ENCODE measurements at places on chromosomes 6 and 20.

- no peak for DNase-seq
These were observed 108.0 kb downstream of the ATXN1 start for GRCh38 chr6:16653226-16653625.

GRCh38 chr6:37624121-37624520, 73.6 kb downstream of the MDGA1 start:
- DNase-seq, result no peak

- DNase-seq, result no peak
These were observed 147.0 kb downstream of the CDKAL1 start for GRCh38 chr6:20681243-20681684.

DNA sequence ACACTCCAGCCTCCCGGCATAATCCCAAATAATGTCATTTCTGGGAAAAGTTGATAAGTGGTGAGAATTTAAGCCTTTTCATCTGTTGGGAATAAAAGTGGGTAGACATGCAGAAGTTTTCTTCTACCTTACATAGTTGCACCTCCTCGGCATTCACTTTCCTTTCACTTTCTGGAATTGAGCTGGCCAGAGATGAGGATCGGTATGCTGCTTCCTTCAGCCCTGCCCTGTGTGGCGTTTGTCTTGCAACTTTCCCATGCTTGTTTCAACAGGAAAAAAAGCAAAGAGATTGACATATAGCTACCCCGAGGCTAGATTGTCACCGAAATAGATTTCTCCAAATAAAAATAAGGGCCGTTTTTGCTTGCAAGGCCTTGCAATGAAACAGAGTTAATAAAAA, 65.8 kb upstream of the JAG1 start:
- no peak for DNase-seq

DNA sequence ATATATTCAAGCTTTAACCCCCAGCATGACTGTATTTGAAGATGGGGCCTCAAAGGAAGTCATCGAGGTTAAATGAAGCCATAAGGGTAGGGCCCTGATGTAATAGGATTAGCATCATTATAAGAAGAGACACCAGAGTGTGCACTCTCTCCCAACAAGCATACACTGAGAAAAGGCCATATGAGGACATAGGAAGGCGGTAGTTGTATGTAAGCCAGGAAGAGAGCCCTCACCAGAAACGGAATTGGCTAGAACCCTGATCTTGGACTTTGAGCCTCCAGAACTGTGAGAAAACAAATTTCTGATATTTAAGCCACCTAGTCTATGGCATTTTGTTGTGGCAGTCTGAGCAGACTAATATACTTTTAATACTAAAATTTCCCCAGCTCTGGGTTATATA, 150.1 kb upstream of the STXBP5 start:
- DNase-seq, result no peak

DNA sequence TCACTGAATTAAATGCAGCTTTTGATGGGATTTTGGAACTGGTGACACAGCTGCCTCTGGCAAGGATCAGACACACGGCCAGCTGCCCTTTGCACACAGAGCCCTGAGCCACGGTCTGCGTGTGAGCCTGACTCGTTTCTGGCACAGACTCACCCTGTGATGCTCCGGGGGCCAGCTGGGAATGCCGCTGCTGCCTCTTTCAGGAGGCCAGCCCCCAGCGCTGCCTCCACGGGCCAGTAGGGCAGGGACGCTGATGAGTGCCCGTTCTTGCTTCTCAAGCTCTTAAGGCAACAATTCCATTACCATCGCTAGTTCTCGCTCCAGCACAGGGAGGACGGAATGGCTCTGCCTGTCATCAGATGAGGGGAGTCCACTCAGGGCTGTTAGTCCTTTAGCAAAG, 61.6 kb downstream of the IRF4 start:
- no peak for DNase-seq

DNA sequence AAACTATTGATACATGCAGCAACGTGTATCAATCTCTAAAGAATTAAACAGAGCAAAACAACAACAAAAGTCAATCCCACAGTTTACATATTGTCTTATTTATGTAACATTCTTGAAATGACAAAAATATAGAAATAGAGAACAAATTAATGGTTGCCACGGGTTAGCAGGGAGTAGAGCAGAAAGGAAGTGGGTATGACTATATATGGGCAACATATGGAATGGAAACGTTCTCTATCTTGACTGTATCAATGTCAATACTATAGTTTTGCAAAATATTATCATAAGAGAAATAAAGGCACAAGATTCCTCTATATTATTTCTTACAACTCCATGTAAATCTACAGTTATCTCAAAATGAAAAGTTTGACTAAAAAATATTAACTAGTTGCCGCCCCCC, 12.8 kb downstream of the AK9 start:
- DNase-seq, result no peak

DNA sequence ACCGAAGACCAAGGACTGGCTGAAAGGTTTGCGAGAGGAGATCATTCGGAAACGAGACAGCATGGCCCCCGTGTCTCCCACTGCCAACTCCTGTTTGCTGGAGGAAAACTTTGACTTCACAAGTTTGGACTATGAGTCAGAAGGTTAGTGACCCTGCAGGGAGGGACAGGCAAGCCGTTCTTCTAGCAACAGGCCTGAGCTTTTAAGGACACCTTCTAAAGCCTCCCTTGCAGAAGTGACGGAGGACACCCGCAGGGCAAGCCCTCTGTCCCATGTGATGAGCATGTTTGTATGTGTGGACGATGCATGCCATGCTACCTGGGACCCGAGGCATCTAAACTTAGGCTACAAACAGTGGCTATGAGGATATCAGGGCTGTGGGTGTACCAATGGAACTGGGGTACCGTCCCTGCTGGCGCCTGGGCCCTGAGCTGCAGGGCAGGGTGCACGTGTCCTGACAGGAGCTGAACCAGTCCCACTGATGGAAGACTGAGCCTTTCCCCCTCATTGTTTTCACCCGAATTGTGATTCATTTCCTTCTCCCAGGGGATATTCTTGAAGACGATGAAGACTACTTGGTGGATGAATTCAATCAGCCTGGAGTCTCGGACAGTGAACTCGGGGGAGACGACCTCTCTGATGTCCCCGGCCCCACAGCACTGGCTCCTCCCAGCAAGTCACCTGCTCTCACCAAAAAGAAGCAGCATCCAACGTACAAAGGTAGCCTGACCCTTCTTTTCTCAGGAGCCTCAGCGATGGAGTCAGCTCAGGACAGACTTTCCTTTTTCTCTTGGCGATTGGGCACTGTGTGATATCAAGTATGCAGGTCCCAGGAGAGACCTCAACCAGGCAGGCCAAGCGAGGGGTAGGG, 84.4 kb downstream of the SERAC1 start:
- no peak for DNase-seq

- no peak for DNase-seq
These were observed 143.2 kb upstream of the EPHA7 start for GRCh38 chr6:93562582-93562981.

DNA sequence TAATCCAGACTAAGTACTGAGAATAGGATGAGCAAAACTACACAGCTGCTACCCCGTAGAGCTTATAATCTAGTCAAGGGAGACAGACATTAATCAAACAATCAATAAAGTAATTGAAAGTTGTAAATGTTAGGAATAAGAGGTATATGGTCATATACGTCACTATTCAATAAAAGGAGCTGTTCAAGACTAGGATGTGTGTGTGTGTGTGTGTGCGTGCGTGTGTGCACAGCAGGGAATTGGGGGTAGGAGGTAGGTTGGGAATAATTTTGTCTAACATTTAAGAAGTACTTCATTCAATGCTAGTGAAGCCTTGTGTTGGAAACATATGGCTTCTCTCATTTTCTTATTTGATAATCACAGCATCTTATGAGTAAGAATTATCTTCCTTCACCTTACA, 41.8 kb downstream of the SESN1 start:
- no peak for DNase-seq

DNA sequence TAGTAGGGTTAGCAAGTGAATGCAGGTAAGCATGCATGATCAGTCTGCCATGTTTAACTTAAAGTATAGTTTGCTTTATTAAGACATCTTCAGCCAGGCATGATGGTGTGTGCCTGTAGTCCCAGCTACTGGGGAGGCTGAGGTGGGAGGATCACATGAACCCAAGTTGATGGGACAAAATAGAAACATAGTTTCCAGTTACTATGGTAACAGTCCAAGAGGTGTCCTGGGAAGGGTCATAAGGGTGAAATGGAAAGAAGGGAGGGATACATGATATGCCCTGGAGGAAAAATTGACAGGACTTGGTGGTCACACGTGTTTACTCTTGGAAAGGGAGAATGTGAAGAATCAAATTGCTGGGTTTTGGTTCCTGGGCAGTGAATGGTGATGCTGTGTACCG, 139.6 kb downstream of the SULF2 start:
- DNase-seq, result no peak

DNA sequence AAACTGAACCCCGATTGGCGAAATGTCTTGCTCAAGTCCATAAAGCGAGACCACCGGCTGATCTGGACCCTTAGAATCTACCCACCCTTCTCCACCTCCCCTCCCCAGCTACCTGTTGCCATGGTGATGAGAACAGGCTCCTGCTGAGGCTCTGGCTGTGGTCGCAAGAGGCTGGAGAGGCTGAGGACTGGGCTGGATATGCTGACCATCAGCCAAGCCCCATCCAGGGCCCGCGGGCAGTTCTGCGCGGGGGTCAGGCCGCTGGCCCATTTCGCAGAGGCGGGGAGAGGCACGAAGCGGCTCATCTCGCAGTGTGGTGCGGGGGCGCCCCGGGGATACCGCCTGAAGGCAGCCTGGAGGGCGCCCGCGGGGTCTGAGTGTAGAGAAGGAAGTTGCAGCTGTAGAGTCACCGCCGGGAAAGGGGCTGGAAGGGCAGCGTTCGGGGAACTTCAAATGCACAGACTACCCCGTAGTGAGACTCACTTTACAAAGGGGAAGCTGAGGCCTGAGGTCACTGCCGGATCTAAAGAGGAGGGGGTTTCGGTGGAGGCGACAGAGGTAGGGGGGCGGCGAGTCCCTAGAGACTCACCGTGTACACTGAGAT, 671 bp downstream of the TAPBP start:
- no peak for DNase-seq

DNA sequence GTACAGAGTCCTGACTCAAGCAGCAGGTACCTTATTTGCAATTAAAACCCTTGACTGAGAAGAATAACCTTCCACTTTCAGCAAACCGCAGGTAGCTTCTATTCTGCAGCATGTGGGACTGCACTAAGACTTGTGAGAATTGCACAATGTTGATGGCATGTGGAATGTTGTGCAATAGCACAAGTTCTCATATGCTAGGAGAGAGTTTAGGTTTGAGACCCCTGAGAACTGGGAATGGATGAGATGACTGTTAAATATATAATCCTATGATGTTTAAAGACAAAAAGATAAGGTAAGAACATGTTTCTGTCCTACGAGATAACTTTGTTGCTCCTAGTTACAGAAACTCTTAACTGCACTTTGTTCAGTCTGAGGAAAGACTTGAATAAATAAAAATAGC, 194.6 kb downstream of the OTOR start:
- no peak for DNase-seq

- DNase-seq, result no peak
These were observed 41.1 kb downstream of the AKAP12 start for GRCh38 chr6:151280859-151281258.

DNA sequence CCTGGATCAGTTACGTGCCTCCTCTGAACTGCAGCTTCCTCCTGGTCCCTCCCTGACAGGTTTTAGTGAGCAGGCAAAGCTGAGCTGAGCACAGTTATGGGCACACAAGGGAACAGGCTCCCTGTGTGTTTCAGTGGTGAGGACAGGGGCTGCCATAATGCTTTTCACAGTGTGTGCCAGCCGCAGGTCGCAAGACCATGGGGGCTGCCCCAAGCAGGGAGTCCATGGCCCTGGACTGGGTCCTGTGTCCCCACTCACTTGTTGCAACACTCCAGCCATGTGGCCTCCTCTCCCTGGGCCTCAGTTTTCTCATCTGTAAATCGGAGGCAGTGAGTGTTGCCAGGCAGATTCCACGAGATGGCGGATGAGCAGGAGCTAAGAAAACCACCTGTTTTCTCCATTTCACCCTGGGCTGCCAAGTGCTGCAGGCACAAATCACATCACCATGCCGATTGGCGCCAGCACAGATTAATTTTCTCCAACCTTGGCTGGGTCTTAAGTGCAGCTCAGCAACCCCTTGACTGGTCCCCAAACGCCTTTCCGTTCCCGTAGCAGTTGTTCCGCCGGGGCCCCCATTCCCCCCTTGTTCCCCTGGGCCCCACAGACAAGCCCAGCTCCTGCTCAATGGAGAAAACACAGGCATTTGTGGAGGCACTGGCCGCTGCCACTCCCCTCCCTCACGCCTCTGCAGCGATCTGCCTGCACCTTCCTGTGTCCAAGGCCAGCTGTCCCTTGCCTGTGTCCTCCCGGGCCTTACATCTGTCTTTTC, 57.1 kb upstream of the NNAT start:
- no peak for DNase-seq

GRCh38 chr6:81608776-81609175, 143.7 kb downstream of the TENT5A start:
- no peak for DNase-seq

- no peak for DNase-seq
These were observed 15.4 kb upstream of the PAQR8 start for GRCh38 chr6:52346503-52346902.

DNA sequence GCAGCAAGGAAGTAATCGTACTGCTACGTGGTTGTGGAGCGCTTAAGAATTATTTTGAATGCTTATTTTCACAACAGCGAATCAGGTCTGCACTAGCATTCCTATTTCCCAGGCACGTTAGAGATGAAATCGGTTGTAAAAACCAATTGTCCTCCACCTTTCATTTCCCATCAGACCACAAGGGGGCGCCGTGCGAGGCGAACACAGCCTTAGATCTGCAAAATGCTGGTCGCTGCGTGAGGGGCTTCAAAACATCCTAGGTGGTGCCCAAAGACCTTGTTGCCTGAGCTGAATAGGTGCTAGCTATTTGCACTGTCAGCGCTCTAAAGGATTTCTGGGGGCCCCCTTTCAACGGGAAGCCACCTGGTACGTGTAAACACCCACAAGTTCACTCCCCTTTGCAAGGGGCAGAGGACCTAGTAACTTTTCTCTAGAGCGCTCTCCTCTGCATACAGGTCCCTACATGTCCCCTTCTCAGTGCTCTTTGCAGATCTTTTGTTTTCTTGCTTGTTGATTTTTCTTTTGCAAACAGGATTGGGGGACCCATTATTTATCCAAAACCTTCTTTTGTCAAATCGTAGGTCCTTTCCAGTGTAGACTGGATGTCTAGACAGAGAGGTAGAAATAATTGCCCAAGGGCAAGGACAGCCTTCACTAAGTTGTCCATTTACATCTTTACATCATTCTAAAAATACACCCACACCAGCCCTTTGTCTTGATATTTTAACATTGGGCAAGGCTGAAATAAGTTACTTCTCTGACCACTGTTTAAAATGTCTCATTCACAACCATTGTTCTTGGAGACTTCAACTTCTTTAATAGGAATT, 59.8 kb downstream of the NEDD9 start:
- peak; percentile 74 for DNase-seq

- no peak for DNase-seq
These were observed 7.1 kb downstream of the CALHM6 start for GRCh38 chr6:116468293-116468692.

Data from stimulated activated CD8-positive, alpha-beta memory T cell treated with anti-CD3 and anti-CD28 coated beads, Interleukin-15, amount 100 ng/mL, for 24 hours (primary cell).